ENCODE measurements at places on chromosomes 7 and 10.

DNA sequence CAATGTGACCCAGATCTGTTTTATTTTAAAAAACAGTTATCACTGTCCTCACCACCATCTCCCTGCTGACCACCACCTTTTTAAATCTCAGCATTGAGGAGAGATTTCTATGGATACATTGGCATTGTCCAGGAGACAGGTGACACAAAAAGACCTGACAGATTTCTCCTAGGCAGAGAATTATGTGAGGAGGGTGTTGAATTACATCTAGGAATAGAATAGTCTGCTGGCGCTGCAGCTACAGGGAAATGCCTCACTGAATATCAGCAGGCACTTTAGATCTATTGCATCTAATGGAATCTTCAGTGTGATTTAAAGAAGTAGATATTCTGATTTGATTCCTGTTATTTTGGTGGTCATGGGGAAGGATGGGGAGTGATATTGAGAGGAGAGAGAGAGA, 593.5 kb downstream of the NRG3 start:
- DNase-seq = no peak

DNA sequence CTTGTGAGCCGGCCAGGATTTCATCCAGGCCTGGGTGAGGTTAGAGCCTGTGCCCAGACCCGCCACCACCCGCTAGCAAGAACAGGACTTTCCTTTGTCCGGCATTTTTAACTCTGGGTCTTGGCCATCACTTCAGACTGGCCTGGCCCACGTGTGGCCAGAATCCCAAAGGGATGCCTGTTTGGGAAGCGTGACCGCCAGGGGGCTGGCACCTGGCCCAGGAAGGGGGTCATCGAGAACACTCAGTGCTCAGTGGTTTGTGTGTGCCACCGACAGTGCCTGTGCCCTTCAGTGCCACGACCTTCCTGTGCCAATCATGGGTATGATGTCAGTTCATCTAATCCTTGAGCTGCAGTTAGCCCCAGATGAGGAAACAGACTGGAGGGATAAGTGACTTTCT, 85.0 kb downstream of the ZMIZ1 start:
- no peak for DNase-seq

GRCh38 chr7:20411372-20411771, 80.7 kb downstream of the ITGB8 start:
- no peak for DNase-seq

DNA sequence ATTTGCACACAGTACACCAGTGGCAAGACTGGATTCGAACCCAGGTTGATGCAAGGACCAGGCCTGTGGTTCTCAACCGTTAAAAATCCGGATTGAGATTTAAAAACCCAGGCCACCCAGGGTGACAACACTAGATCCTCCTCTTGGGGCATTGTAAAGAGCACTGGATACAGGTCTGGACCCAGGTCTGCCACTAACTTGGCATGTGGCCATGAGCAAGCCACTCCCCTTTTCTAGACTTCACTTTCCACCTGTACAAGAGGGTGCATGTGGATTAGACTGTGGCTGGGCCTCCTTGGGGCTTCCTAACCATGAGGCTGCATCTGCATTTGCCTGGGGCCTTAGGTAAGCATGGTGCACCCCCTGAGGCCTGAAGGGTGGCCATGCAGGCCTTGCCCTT, 21.7 kb upstream of the SLC29A3 start:
- DNase-seq = no peak

All from T-helper 1 cell (primary cell).